Left kidney (tissue), 8 donors: ENCODE measurements at places on chromosomes 2 and 18. TPM values are rescaled to one million over a fixed set of nuclear protein-coding genes. Genes with fewer than 3 reads are reported as not detected.

Gene MAP3K19
- 0.73 TPM for polyA plus RNA-seq

Gene POTEC
- 0.03 TPM for polyA plus RNA-seq

Gene ASXL3
- 7.8 TPM for polyA plus RNA-seq

Gene CYTIP
- 1.7 TPM for polyA plus RNA-seq

Gene CNTNAP5
- 0.03 TPM for polyA plus RNA-seq

Gene CDH19
- polyA plus RNA-seq, result 0.22 TPM

Gene SOCS6
- polyA plus RNA-seq, result 34.0 TPM

Gene SRD5A2
- polyA plus RNA-seq, result 0.13 TPM

GRCh38 chr2:19554520-19554919 lies 196.1 kb upstream of the OSR1 start:
- no peak for DNase-seq

DNA sequence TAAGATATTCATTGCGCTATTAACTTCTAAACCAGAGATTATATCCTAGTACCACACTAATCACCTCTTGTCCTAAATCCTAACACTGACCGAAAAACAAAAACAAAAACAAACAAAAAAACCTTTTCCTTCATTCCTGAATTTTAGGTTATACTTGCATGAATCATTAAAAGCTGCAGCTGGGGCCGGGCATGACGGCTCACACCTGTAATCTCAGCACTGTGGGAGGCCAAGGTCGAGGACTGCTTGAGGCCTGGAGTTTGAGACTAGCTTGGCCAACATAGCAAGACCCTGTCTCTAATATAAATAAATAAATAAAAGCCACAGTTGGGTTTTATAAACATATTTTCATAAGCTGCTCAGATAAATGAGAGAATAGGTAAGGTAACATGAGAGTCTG lies 60.0 kb downstream of the GDF7 start:
- no peak for DNase-seq

DNA sequence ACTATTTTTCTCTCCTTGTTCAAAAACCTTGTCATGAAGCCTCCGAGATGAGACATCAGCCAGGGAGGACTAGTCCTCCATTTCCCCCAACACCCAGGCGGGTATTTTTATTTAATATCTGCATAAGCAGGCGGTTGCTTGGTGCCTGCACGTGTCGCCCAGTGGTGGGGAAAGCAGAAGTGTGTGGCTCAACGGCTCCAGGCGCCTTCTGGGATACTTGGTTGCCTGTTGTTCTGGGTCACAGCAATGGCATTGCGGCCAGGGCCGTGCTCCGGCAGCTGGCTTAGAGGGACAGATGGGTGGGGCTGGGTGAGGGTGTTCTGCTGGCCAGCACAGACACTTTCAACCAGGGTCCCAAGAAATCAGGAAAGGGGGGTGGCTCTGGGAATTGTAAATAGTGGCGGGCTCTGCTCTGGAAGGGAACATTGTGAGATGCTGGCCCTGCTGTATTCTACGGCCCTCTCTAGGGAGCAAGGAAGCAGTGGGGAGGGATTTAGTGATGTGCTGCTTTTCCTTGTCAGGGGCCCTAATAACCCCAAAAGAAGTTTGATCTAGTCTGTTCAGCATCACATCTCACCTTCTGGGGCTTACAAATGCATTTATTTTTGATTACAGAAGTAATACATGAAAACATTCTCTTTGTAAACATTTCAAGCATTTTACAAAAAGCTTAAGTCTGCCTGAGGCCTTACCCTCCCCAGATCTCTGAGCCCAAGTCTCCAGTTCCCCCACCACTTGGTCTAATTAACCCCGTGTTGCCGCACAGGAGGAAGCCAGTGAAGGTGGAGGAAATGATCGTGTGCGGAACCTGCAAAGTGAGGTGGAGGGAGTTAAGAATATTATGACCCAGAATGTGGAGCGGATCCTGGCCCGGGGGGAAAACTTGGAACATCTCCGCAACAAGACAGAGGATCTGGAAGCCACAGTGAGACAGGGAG lies 1.1 kb downstream of the VAMP8 start:
- DNase-seq, result no peak

DNA sequence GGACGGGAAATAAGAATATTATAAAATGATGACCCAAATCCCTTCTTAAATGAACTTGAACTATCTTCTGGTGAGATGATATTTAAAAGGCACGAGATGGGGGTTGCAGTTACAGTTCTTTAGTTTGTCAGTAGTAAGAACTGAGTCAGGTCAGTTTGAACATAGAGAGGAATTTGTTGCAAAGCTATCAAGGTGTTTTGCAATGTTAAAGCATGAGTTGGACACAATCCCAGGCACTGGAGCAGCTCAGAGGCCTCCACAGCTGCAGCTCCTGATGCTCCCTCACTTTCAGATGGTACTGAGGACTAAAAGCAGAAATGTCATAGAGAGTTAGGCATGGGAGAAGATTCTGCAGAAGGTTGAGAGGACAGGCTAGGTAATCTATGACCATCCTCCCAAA lies 236.0 kb downstream of the BCL2 start:
- DNase-seq, result no peak

DNA sequence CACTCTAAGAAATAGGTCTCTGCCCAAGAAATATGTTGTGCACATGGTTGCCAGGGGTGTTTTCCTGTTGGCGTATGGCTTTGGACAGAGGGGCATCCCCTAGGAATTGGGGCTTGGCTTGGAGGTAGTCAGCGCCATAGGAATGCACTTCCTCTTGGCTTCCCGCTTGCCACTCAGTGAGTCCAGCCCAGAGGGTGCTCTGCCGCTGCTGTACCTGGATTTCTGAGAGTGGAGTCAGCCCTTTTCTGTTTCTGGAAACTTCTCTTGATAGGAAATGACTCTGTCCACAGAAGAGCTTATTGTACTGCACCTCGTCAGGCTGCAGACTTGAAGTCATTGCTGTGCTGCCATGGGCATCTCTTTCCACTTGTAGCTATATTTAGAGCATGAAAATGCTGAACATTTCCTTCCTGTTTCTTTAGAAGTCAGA lies 116.7 kb upstream of the MGAT5 start:
- no peak for DNase-seq

DNA sequence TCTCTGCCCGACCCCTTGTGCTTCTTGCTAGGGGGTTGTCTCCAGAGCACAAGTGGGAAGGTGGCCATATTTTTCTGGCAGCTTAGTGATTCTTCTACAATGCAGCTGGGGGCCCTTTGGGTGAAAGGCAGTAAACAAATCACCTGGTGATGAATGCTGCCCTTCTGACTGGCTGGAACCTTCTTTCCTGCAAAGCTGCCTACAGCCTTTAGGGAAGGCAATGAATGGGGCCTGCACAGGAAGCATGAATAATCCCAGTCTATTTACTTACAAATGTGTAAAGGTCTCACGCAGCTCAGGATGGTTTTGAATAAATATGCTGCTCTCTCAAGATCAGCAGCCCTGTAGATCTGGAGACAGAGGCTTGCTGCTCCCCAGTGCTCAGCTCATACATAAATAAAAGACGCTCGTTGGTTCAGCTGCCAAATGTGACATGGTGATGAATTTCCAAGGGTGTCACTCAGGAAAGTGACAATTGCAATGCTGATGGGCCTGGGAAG lies 289.2 kb downstream of the TDRD15 start:
- no peak for DNase-seq

GRCh38 chr2:107712857-107713256 lies 113.8 kb upstream of the RGPD4 start:
- DNase-seq, result no peak

GRCh38 chr2:36371928-36372391 lies 16.4 kb downstream of the CRIM1 start:
- DNase-seq, result peak; percentile 57

GRCh38 chr2:45780541-45781463 lies 129.3 kb downstream of the PRKCE start:
- DNase-seq, result no peak

GRCh38 chr18:45997700-45998151 lies 30.6 kb upstream of the EPG5 start:
- no peak for DNase-seq

DNA sequence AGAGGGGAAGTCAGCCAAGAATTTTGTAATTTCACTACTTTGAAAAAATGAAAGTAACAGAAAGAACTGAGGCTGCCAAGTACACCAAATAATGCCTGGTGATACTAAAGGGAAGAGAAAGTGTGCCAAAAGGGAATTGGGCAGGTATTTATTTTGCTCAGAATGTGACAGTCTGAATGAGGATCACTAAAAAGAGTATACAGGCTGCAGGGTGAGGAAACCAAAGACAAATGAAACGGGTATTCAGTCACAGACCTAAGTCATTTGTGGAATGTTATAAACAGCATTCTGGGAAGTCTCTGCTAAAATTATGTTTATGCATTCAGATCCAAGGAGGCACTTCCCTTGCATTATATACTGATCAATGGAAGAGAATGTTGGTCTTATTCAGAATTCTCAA lies 418.6 kb upstream of the SLC39A10 start:
- DNase-seq, result no peak

- no peak for DNase-seq
These were observed 29.6 kb upstream of the RNF152 start for GRCh38 chr18:61922435-61922834.

DNA sequence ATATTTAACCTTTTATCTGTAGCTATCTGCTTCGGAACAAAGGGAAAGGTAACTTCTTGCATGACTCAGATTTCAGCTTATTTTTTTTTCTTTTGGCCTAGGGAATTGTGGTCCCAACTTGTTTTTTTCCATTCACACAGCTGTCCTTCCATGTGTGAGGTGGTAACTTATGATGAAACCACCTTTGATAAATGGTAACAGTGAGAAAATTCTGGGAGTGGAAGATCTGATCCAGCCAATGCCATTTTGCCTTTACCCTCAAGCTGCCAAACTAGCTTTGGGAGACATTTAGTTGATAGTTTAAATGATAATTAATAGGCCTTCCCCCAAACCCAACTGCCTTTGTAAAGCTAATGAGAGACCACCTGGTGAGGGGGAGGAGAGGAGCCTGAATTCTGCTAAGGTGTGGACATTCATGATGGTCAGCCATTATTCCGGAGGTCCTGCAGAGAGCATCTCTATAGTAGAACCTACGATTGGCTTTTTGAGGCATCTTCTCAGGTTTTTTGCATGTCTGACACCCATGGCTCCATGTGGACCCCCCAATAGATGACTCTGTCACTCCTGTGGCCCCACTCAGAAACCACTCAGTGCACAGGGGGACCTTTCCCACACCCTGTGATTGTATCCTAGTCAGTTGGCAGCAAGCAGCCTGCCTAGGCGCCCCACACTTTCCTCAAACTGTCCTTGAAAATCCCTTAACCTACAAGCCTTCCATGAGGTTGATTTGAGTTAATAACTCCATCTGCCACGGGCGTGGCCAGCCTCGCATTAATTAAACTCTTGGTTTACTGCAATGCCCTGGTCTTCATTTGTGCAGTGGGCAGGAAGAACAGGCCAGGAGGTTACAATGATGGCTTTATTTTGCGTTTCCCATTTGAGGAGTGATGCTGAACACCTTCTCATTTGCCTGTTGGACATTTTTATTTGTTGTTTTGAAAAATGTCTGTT lies 263.5 kb upstream of the PXDN start:
- DNase-seq, result no peak

DNA sequence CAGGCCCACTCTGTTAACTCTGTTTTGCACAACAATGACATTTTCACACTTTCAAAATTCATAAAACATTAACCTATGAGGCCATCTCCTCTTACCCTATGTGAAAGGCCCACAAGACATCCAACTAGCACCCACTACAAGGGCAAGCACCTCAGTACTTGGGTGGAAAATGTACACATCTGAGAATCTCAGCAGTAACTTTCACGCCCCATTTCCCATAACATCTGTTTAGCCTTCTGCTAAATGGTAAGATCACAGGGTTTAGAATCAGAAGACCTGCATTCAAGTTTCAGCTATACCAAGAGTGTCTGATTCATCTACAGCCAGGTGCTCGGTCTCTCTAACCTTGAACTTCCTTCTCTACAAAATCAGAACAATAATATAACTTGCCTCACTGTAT lies 89.2 kb downstream of the SP100 start:
- DNase-seq, result no peak

DNA sequence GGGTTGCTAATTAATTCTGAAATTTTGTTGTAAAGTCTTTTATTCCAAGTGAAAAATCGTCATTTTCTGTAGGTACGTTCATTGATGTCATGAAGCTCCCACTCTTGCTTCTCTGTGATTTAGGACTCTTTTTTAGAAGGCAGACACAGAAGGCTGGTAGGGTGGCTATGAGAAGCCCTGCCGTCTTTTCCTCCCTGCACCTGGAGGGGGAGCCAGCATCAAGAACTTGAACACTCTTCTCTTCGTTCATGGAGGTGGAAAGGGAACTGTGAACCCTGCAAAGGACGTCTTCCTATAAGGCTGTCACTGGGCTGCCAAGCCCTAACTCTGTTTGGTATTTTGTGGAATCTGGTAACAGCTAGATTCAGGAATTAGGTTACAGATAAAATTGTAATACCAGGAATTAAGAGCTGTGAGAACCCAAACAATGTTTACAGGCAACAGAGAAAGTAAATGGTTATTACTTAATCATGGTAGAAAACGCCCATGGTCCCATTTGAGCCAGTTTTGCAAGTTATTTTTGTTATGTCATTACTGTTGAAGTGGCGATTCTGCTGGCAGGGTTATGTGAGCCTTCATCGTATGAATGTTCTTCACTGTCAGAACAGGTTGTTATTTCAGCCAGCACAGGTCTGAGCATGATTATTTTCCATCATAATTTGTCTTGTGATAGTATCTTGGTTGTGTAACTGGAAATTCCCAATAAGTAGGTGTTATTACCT lies 112.2 kb downstream of the OSBPL6 start:
- DNase-seq, result peak; percentile 53

DNA sequence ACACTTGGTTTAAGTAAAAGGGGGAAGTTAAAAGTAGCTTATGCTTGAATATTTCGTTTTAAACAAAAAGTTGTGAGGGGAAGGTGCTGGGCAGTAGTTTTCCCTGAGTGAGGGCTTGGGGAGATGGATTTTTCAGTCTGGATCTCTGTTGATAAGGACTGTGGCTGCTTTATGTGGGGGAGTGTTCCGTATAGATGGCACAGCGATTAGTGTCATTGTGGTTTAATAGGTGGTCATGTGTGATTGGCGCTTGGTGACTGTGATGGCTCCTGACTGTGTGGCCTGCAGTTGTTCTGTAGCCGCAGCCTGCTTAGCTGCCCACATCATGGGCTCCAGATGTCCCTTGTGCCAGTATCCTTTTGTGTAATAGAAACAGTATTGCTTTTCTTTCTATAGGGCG lies 156.2 kb downstream of the WDSUB1 start:
- DNase-seq, result no peak

GRCh38 chr2:78644854-78645253 lies 380.6 kb upstream of the REG3G start:
- DNase-seq, result no peak

GRCh38 chr2:209388446-209389037 lies 35.3 kb upstream of the MAP2 start:
- no peak for DNase-seq

GRCh38 chr18:48853588-48853987 lies 97.2 kb downstream of the SMAD7 start:
- no peak for DNase-seq

GRCh38 chr2:216888081-216888480 lies 28.2 kb upstream of the TNP1 start:
- no peak for DNase-seq
